Endothelial cell of umbilical vein (primary cell): ENCODE measurements at places on chromosomes 12 and 14.

DNA sequence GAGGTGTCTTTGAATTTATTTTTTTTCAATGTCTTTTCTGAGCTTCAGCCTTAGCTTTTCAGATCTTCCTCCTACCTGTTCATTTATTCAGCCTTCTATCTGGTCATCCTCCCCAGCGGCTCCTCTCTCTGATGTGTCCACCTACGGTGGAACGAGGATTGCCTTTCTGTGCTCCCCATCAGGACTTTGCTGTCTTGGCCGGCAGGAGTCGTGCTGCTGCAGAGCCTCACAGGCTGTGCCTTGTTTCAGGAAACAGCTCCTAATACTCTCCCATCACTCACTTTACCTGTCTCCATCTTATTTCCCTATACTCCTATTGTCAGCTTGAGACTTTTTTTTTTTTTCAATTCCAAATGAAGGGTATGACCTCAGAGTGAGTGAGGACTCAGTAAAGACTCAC, 76.9 kb downstream of the KICS2 start:
- DNase-seq = no peak

DNA sequence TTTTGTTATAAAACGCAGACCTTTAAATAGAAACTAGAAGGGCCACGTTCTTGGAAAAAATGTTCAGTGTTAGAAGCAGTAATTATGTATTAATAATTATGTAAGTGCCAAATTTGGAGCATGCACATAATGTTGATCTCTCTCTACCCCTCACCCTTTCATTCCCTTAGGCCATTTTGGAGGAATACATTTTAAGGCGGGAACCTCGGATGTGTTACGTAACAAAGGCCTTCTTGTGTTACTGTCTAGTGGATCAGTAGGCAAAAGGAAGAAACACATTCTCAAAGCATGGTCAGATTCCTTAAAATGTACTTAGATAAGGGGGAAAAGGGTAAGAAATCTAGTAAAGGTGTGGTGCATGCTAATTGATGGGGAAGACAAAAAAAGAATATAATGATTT, 52.7 kb downstream of the RASSF3 start:
- no peak for DNase-seq

GRCh38 chr12:104694711-104695110, 238.0 kb downstream of the CHST11 start:
- DNase-seq = no peak

DNA sequence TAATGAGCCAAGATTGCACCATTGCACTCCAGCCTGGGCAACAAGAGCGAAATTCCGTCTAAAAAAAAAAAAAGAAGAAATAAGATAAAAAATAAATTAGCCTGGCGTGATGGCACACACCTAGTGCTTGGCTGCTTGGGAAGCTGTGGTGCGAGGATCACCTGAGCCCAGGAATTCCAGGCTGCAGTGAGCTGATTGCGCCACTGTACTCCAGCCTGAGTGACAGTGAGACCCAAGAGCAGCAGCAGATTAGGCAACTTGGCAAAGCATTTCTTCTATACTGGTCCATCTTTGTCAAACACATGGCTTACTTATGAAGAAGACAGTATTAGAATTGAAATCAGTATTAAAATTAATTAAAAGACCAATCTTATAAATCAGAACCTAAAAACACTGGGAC, 6.3 kb downstream of the GON7 start:
- DNase-seq = no peak

- DNase-seq = no peak
Observed at GRCh38 chr12:110913119-110914056, 7.0 kb downstream of the MYL2 start.

DNA sequence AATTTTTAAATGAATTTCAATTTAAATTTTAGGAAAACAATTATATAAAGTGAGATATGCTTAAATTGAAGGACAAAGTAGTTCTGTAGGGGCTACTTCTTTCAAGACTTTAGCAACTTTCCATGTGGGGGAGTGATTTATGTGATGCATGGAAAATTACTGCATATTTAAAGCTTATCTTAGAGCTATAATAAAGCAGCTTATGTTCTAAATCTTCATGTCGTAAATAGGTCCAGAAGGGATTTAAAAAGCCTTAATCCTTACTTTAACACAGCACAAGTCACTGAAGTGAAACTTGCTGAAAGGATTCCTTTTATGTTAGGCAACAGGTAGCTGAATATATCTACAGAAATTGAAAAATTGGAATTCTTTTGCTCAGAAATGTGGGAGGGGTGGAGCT, 340.4 kb downstream of the NAV3 start:
- no peak for DNase-seq

- no peak for DNase-seq
Observed at GRCh38 chr12:46915082-46915481, 89.3 kb upstream of the SLC38A4 start.

DNA sequence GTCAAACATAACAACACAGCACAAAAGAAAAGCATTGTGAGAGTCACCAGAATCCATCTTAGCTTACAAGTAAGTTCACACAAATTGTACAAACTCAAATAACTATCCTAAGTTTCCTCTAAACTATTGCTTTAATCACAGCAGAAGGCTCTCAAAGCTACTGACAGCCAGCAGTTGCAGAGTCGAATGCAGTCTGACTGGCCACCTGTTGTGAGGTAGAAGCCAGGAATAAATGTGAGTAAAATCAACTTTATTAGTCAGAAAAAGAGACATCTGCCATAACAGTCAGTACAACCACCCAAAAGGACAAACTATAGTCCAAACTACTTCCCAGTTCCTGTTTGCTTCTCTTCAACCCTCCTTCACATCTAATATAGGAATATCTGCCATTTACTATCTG, 231.7 kb upstream of the USP15 start:
- DNase-seq = no peak
